NCI-H1105 treated with DMSO at 0.1 percent for 48 hours (cell line): ENCODE measurements at places on chromosomes 3 and 15.

DNA sequence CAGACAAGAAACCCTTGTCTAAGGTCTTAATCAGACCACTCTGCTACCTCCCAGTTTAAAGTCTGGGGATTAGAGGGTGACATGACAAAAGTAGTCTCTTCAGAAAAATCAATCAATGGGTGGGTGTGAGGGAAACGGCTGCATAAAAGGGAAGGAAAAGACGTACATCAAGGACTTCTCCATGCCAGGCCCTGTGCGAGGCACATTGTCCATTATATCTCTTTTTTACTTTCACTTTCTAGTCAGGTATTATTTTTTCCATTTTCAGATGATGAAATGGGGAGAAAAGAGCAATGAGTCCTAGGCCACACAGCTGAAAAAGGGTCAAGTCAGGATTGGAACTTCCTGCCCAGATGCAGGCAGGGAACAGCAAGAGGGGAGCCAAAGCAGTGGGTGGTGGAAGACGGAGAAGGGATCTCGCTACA, 4.6 kb upstream of the CX3CR1 start:
- DNase-seq, result no peak

- DNase-seq, result peak; percentile 12
Measured at GRCh38 chr3:46811615-46812236, 51.5 kb downstream of the MYL3 start.

- no peak for DNase-seq
Measured at GRCh38 chr15:63067976-63068743, 25.6 kb downstream of the TPM1 start.

- DNase-seq, result no peak
Measured at GRCh38 chr3:159632851-159633250, 355.8 kb upstream of the IL12A start.

- no peak for DNase-seq
Measured at GRCh38 chr3:14305324-14305723, 97.1 kb upstream of the SLC6A6 start.

GRCh38 chr3:7207125-7207524, 346.2 kb downstream of the GRM7 start:
- no peak for DNase-seq

DNA sequence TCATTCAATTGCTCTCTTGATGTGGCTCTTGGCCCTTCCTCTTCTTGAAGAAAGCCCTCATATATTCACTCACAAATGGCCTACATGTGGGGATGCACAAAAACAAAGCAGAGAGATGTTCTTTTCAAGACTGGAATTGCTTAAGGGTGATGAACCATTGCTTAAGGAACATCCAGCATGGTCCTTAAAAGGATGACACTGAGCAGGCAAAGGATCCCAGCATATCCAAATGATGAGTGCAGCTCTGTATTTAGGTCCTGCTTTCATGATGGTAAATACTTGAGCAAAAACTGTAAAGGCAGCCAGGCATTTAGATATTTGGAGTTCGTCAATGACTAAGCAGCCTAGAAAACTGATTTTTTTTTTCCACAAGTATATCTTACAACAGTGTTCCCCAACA, 173.8 kb upstream of the ARRDC4 start:
- no peak for DNase-seq

DNA sequence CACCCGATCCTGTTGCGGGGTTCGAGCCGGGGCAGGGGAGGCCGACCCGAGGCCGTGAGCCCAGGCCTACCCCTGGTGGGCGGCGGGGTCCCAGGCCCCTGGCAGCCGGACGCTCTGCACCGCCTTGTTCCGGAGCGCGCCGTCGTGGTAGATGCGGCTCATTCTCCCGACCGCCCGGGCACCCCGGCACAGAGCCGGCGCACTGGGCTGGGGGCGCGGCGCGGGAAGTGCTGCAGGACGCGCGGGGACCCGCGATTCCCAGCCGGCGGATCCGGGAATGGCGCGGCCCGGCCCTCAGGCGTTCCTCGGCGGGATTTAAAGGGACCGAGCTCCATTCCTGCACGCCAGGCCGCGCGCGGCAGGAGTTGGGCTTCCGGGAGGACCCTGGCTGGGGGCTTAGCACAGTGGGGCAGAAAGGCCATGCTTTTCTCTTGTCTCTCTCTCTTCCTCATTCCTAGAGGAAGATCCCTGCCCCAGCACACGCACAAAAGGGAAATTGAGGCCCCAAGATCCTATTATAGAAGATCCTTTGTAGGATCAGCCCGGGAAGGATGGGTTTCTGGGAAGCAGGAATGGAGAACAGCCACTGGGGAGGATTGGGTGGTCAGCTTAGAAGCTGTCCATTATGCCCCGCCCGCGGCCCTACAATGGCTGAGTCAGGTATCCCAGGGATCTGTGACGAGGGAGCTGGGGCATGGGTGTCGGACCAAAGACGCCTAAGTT, at the start of gene ARPIN:
Gene ARPIN, minus strand, starts transcription at position 279 of the 723 bp plus-strand sequence. Its CDS starts 117 bp downstream, at position 162.
- DNase-seq, result no peak

DNA sequence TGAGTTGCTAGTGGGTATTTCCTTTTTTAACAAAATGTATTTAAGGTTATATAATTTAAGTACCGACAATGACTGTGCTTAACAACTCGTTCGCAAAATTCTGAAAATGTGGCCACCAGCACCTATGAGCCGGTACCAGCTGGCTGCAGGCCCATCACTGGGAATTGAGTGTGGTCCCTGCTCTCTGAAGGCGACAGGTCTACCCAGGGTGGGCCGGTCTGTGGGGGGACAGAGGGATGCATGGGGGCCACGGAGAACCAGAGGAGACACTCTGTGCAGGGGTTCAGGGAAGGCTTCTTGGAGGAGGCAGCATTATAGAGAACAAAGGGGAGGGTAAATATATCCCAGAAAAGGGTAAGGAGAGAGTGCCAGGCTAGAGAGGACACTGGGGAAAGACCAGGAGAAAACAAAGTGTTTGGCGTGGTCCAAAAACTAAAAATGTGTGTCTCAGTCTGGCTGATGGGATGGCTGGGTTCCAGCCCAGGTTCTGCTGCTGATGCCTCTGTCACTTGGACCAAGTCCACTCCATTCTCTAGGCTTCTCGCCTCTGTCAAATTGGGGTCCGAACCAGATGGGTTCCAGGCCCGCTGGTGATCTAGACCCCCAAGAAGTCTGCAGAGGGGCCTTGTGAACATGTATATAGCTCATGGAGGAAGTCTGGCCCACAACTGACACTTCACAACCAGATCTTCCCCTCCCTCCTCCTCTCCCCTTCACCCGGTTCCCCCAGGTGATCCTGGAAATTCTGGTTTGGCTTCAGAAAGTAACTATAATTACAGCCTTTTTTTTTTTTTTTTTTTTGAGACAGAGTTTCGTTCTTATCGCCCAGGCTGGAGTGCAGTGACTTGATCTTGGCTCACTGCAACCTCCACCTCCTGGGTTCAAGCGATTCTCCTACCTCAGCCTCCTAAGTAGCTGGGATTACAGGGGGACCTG, 10.7 kb upstream of the CYP11A1 start:
- no peak for DNase-seq

DNA sequence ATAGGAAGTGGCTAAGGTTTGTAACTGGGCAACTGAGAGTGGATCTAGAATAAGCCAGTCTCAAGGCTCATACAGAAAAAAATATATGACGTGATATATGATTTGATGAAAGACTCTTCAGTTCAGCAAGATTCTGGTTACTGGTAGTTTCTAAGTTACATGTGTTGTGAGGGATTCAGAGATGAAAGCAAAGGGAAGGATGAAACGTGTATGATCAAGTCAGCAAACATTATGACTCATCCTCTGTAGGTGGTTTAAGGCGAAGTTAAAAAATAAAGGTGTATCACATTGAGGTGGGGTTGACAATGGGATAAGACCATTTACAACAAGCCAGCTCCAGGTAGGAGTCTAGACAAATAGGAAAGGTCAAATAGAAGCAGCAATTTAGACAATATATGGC, 16.2 kb downstream of the TERC start:
- no peak for DNase-seq

GRCh38 chr3:52373676-52374075, 57.6 kb downstream of the DNAH1 start:
- no peak for DNase-seq

DNA sequence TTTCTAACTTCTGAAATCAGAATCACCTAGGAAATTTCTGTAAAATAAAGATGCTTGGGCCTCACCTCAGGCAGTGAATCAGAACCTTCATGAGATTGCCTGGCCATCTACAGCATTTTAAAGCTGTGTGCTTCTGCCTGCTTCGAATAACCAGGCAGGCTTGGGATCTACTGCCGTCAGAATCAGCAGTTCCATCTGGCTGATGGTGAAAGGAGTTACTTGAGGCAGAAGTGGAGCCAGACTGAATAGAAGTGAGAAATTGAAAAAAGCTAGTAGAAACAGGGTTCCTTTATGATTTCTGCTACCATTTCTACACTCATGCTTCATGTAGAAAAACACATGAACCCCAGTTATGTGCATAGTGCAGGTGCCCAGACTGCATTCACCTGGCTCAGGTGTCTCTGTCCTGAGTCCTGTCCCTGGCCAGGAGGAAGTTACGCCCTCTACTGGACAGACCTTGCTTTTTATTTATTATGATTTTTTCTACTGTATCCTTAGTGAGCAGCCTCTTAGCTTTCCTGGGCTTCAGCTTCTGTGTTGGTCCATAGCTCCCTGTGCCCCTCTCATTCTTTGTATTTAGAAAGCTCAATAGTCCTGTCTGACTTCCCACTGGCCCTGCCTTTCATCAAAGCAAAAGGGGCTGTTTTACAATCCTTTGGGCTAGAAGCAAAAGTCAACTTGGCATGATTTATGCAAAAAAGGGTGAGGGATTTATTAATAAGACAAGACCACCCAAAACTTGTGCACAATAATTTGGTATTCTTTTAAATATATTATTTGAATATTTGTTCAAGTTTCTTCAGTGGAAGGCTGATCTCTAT, 200.8 kb upstream of the GOLGA6L4 start:
- DNase-seq, result no peak

DNA sequence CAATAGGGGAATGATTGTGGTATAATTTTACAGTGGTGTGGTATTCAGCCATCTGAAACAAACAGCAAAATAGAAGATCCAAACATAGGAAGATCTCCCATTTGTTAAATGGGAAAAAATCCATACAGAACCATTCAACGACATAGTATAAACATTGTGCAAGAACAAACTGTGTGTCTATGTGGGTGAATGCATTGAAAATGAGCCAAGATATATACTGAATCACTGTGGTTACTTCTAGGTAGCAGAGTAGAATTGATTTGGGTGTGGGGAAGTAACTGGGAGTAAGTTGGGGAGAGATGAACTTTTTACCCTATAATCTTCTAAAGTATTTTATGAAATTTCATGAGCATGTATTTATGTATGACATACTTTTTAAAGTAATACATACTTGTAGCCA, 123.1 kb upstream of the UMPS start:
- DNase-seq, result no peak

- DNase-seq, result no peak
Measured at GRCh38 chr15:62334536-62334935, 169.5 kb upstream of the C2CD4B start.
